ENCODE measurements at places on chromosomes 1 and 21.

DNA sequence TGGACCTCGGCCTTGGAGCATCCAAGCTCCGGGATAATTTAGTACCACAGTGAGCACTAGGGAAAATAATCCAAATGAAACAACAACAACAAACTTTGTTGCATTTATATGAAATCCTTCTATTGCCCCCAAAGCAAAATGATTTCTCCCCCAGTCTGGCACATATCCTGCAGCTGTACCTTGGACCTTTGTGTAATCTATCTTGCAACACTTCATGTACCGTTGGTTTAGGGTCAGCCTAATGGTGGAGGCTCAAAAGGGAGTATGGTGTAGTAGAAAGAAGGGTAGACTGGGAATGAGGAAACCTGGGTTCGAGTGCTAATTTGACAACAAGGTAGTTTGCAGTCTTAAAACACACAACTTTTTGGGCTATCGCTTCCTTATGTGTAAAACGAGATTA lies 12.1 kb downstream of the GREM2 start:
- no peak for DNase-seq

DNA sequence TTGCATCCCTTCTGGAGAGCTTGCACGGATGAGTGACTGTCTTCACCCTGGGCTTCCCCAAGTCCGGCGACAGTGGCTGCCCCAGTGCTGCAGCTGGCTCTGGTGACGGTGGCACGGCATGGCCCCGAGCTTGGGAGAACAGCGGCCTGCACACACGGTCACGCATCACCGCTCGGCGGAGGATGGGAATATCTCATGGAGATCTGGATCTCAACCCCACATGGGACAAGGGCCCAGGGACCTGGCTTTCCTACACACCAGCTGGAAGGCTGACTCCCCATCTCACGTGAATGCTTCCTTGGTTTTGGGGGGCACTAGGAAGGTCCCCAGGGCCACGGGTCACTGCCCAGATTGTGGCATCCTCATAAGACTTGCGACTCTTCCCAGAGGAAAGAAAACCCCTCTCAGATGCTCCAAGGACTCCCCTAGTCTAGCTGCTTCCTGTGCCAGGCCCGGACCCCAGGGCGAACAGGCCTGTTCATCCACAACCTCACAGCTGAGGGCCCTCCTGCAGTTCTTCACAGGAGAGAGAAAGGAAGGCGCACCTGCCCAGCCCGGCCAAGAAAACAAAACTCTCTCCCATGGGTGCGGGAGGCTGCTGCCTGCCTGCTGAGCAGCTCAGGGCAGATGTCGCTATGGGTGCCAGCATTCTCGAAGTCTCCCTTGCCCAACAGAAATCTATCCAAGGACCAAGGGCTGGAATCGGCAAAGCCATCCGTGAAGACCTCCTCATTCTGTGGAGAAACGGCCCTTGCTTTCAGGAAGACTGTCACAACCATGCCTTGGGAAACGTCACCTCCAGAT lies 9.9 kb downstream of the CFAP410 start:
- DNase-seq, result no peak

- no peak for DNase-seq
Observed at GRCh38 chr1:25640646-25641328, 24.2 kb downstream of the MAN1C1 start.

DNA sequence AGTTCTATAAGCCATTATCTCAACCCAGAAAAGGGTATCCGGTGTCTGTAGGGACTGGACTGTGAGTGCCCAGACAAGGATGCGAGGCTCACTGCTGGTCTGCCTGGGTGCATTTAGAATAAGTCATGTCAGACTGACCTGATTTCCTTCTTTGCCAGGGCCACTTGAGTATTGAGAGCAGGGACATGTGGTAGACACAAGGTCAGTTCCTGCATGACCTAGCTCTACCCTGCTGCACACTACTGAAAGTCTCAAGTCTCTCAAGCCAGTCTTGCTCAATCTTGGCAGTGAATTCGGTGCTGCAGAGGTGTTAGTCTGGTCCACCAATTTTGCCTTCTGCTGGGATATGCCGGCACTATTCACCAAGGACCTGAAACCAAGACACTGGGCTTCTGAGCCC lies 180.1 kb downstream of the C1orf94 start:
- no peak for DNase-seq

- DNase-seq, result no peak
Observed at GRCh38 chr21:29187944-29188343, 57.5 kb downstream of the MAP3K7CL start.

DNA sequence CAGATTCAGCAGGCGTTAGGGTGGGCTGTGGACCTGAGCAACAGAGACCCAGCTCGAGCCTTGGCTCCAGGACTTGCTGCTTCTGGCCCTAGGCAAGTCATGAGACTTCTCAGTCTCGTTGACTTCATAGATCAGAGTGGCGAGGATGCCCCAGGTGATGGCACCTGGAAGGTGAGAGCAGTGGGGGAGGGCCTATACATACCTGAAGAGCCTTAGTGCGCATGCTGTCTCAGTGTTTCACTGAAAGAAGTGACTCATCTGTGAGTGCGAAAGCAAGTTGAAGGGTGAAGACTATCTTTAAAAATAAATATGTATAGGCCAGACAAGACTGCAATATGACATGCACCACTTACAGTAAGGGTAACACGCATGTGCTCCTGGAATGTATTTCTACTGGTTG lies 10.1 kb downstream of the PLEKHA6 start:
- DNase-seq, result no peak

DNA sequence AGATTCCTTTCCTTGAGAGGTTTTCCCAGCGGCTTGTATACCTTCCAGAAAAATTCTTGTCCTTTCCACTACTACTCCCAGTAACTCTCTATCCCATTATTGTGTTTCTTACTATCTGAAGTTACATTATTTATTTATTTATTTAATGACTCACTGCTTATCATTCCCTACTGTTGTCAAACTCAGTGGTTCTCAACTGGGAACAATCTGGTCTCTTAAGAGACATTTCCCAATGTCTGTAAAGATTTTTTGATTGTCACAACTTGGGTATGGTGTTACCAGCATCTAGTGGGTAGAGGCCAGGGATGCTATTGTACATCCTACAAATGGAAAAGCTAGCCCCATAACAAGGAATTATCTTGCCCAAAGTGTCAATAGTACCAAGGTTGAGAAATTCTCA lies 771.5 kb upstream of the ADGRL2 start:
- DNase-seq, result no peak

- DNase-seq, result no peak
Observed at GRCh38 chr21:28397040-28397439, 595.6 kb downstream of the LTN1 start.

GRCh38 chr1:81377406-81377805 lies 423.3 kb upstream of the ADGRL2 start:
- DNase-seq, result no peak

- DNase-seq, result no peak
Observed at GRCh38 chr21:38925478-38925877, 119.7 kb downstream of the ETS2 start.

GRCh38 chr1:12769031-12769430 lies 4.5 kb upstream of the PRAMEF12 start:
- DNase-seq, result no peak

DNA sequence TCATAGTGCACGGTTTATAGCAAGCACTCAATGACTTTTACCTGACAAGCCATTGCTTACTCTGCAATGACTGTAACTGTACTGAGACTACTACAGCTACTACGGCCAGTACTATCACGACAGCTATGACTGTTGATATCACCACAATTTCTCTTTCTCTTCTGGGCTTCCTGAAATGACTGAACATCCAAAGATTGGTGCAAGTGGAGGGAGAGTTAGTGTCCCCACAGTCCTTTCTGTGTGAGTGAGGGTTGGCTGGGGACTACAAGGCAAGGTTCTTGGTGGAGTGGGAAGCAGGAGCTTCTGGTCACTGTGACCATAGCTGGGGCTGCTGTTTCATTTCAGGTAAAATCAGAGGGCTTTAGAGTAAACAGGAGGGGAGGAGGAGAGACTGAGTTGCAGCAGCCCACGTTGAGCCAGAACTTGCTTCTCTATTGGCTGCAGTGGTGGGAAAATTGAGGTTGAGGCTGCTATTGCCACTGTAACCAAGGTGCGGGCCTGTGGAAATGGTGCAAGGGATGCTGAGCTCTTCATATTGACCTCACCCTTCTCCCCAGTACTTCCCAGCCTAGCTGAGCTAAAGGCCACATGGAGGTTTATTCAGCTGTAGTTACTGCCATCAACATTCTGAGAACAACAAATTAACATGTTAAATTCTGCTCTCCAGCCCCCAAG lies 14.1 kb upstream of the IL10 start:
- DNase-seq, result no peak

- DNase-seq, result no peak
Observed at GRCh38 chr1:110309767-110310166, 29.4 kb upstream of the RBM15 start.

GRCh38 chr1:43269627-43270375 lies at the start of gene TMEM125:
Gene TMEM125 (plus strand): TSS chr1:43269983. CDS start chr1:43272723, 2,740 bp downstream.
- DNase-seq, result no peak

DNA sequence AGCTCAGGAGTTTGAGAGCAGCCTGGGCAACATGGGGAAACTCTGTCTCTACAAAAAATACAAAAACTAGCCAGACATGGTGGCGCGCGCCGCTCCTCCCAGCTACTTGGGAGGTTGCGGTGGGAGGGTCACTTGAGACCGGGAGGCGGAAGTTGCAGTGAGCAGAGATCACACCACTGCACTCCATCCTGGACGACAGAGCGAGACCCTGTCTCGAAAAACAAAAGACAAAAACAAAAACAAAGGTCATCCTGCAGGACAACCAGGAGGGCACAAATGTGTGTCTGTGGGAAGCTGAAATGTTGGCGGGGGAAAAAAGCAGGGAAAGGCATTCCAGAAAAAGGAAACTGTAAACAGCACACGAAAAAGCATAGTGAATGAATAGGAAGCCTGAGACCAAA lies 104.1 kb upstream of the HNRNPU start:
- DNase-seq, result no peak

DNA sequence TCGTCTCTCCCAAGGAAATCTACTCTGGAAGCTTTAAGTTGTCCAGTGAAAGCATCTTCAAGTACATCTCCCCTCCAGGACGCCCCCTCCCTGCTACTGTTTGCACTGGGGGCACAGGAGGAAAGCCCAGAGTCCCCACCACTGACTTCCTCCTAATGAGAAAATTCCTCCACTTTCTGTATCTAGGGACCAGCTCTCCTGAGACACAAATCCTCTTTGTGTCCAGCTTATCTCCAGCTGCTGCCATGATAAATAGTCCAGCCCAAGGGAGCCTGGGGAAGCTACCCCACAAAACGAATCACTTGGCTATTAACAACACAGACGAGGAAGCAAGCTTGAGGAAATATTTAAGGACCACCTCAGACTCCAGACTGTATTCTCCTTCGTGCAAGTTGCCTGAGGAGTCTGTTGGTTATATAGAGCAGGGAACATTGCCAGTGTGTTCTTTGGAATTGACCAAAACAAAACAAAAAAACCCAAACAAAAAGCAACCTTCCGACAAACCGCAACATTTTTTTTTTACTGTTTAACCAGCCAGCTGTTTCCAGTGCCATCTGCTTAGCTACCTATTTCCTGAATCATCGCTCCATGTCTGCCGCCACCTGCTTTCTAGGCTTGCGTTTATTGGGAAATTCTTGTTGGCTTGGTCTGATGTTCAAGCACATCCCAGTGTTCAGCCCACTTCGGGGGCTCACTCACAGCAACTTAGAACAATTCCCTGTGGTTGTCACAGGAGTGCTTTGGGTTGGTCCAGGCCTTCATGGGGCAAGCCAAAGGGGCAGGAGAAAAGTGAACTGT lies 7.7 kb downstream of the C1orf226 start:
- no peak for DNase-seq

DNA sequence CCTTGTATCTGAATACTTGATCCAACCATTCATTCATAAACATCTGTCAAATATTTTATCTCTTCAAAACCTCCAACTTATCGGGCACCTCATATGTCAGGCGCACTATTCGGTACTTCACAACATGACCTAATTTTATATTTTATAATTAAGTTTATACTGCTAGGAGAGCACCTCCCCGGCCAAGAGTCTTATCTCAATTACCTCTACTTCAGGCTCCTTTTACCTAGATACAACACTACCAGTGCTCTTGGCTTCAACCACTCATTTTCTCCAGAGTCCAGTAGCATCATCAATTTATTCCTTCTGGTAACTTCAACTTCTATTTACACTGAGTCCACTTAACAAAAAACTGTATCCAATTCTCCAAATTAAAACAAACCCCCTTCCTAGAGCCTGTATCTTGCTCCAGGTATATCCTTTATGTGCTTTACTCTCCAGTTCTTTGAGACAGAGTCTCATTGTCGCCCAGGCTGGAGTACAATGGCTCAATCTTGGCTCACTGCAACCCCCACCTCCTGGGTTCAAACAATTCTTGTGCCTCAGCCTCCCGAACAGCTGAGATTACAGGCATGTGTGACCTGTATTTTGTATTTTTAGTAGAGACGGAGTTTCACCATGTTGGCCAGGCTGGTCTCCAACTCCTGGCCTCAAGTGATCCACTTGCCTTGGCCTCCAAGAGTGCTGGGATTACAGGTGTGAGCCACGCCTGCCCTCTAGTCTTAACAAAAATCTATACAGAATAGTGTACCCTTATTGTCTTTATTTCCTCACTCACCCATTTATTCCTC lies 18.8 kb downstream of the GPBP1L1 start:
- DNase-seq, result no peak

DNA sequence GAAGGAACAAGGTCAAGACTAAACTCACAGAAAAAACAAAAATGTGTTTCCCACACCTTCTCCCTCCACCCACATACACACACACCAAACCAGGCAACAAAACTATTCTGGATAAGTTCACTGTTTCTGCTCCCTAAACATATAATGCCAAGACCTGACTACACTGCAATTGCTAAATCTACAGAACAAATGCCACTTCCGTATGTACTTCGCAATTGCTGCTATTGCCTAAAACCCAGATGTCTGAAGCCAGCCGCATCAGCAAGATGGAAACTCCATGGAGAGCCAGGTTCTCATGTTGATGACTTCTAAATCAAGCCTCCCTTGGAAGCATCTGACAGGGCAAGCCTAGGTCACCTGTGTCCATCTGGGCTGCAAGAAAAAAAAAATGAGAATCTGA lies 8.3 kb upstream of the AIM2 start:
- DNase-seq, result no peak

GRCh38 chr1:36582066-36582755 lies 99.5 kb upstream of the CSF3R start:
- no peak for DNase-seq

- DNase-seq, result no peak
Observed at GRCh38 chr1:54463259-54464030, 57.3 kb upstream of the SSBP3 start.

DNA sequence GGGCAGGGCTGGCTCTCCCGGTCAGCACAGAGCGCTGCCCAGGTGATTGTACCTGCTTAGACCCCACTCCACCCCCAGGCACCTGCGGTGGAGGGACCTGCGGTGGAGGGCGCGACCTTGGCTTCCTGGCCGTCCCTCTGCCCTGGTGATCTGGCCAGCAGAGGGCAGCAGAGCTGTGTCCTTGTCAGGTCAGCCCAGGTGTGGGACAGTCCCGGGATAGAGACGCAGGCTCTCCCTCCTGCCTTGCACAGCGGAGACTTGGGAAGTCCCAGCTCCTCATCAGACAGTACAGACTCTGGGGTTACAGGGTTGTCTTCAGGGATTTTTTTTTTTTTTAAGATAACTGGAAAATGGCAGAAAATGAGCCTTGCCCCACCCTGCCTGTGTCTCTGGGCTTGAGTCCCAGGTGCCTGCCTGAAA lies 10.0 kb downstream of the SLX9 start:
- peak; percentile 65 for DNase-seq

Measured in T-helper 1 cell (primary cell).